ENCODE measurements at places on chromosomes 5 and 9.
A peak's percentile ranks its signal among the peaks of the same experiment; 100 is the strongest.

- DNase-seq: no peak
These were observed 254.2 kb upstream of the TRPC7 start for GRCh38 chr5:136619556-136619955.

DNA sequence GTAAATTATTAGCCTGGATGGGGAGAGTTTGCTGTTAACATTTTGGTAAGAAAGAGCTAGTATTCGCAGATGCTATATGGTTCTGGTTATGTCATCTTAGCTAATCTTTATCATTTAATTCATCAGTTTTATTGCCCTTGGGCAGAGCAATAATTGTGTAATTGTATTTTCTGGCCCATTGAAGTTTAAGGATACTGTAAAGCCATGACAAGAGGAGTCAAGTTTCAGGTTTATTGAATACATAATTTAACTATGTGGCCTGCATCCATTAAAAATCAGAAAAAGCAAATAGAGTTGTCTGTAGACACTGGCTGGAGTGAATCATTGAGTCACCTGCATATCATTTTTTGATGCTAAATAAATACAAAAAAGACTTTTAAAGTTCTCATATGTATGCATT, 255.8 kb downstream of the PRELID2 start:
- DNase-seq: no peak

- DNase-seq: no peak
These were observed 244.4 kb downstream of the MAST4 start for GRCh38 chr5:66840511-66841013.

DNA sequence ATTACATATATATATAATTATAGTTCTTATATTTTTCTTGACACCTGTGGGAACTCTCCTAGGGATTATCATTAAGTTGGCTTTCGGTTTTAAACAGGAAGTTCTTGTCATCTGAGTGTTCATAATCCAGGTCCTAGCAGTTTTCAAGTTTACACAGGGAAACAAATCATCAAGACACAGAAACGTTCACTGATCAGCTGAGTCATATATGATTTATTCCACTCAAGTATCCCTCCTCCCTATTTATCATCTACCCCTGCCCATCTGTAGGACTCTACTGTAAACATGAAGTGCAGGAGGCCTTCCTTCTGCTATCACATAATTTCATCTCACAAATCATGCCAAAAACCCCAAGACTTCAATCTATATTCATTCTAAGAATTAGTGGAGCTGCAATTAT, 6.3 kb downstream of the SLC25A51 start:
- DNase-seq: no peak

DNA sequence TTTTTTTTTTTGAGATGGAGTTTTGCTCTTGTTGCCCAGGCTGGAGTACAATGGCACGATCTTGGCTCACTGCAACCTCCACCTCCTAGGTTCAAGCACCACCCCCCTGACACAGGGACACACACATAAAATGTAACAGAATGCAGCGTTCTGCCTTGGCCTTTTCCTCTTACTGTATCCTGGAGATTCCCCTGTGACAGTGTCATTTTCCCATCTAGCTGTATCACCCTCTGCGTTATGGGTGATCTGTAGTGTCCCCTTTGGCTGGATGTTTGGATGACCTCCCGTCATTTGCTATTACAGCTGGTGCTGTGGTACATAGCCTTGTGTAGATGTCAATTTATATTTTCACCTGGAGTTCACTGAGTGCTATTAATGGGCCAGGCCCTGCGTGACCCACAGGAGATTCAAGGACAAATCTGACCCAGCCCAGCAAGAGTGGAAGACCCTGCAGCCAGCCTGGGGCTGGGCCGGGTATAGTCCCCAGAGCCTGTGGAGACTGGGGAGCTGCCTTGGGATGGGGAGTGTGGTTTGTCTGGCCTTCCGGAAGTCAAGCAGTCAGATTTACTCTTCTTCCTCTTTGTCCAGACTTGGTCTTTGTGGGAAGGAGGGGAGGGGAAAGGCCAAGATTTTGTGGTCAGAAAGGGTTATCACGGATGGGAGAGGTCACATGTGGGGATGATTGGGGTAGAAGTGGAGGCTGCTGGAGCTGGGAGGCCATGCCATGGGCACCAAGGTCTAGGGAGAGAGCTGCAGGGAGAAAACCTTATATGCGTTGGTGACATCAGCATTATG, 43.6 kb downstream of the ERGIC1 start:
- DNase-seq: peak; percentile 22

DNA sequence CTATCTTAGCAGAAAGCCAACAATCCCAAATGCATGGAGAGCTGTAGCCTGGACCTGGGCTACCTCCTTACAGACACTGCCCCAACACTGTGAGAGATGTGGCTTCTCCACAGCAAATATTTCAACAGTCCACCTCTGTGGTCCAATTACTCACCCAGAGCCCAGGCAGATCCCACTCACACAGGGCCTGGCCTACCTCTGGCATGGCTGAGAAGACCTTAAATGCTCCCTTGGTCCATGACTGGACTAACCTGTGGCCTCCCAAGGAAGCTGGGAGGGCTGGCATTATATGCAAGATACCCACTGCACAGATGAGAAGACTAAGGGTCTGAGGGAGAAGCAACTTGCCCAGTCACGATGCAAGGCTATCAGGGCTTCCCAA, 22.8 kb upstream of the SLC25A51 start:
- no peak for DNase-seq

GRCh38 chr9:124020520-124021384, 9.2 kb downstream of the LHX2 start:
- DNase-seq: no peak

DNA sequence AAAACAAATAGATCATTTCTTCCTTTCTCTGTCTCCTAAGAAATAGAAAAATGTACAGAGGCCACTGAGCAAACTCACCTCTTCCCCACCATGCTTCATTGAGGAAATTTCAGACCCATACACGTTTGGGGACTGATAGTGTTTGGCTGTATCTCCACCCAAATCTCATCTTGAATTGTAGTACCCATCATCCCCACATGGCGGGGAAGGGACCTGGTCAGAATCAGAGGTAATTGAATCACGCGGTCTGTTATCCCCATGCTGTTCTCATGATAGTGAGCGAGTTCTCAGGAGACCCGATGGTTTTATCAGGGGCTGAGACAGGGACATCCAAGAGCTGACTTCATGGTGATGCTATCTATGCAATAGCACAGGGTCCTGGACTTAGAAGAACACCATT, 1655.8 kb downstream of the MAT2B start:
- no peak for DNase-seq

GRCh38 chr9:75054368-75055001, 26.4 kb upstream of the CARNMT1 start:
- DNase-seq: no peak

DNA sequence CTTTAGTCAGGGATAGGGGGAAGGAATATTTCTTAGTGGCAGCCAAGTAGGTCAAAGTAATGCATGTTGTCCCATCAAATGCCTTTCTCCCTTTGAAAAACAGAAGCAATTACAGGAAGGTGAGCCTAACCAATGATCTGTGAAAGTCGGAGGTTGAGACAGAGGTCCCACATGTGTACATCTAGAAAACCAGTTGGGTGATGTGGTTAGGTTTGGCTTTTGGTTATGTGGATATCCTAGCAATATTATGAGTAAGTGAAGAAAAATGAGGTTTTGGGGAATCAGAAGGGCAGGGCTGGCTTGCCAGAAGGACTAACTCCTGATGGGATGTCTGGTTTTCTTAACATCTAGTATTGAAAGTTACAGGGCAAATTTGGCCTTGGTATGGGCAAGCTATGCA, 63.4 kb upstream of the PALM2AKAP2 start:
- no peak for DNase-seq

- no peak for DNase-seq
These were observed 37.8 kb upstream of the RNF20 start for GRCh38 chr9:101495810-101496209.
